ENCODE measurements at places on chromosomes 5 and 9.
A peak's percentile ranks its signal among the peaks of the same experiment; 100 is the strongest.

GRCh38 chr5:140785905-140786686 is at the start of gene PCDHA1:
Gene PCDHA1, plus strand, starts transcription at chr5:140786140.
- no peaks in the 10 kb centered on the region for H3K27me3 ChIP-seq
- no peak within 1 kb of the TSS for H3K4me3 ChIP-seq
- DNase-seq: peak; percentile 31
- H3K4me1 ChIP-seq: no peaks in the 10 kb centered on the region
- no peak within 1 kb of the TSS for H3K27ac ChIP-seq

DNA sequence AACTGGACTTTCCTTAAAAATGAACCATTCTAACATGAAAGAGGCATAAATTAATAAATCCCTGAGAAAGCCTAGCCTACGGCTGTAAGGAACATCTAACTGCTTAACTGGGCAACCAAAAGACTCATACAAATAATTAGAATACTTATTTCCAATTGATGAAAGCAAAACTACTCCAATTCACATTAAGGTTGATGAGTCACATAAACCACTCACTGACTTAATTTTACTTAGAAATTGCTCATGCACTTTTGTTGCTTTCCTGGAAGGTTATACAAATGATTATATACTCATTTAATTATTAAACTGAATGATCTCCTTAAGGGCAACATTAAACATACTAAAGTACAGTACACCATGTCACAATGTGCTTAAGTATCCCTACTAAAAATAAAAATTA is 101.9 kb downstream of the NFIB start:
- H3K4me1 ChIP-seq: no peaks in the 10 kb centered on the region
- DNase-seq: no peak
- H3K27ac ChIP-seq: no peak overlapping the region

GRCh38 chr9:133787754-133788025 is 49.5 kb upstream of the SARDH start:
- H3K27me3 ChIP-seq: no peaks in the 10 kb centered on the region
- H3K36me3 ChIP-seq: peaks cover 1% of the 10 kb centered on the region
- peak; percentile 57 for DNase-seq
- no peak overlapping the region for H3K27ac ChIP-seq
- no peak overlapping the region for H3K4me3 ChIP-seq

GRCh38 chr5:108862211-108862610 is 114.5 kb downstream of the FER start:
- no peaks in the 10 kb centered on the region for H3K36me3 ChIP-seq
- H3K4me3 ChIP-seq: no peak overlapping the region
- no peaks in the 10 kb centered on the region for H3K4me1 ChIP-seq
- no peak for DNase-seq
- H3K27me3 ChIP-seq: no peaks in the 10 kb centered on the region

DNA sequence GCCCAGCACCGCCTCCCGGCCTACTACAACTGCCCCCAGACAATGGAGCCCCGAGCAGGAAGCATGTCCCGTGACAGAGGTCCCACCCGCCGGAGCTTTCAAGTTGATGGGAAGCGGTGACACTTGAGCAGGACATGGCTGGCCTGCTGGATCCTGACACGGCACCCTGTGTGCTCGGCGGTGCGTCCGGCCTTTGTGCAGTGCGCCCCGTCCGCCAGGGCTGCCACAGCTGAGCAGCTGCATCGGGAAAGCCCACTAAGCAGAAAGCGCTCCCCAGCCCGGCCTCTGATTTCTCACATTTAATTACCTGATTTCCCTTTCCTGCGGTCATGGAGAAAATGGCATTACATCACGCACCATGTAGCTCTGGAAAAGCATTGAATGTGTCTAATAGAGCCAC is 611.9 kb downstream of the IRX1 start:
- peaks cover 10% of the 10 kb centered on the region for H3K4me1 ChIP-seq
- no peak for DNase-seq
- no peak overlapping the region for H3K27ac ChIP-seq
- H3K36me3 ChIP-seq: no peaks in the 10 kb centered on the region
- no peaks in the 10 kb centered on the region for H3K27me3 ChIP-seq

DNA sequence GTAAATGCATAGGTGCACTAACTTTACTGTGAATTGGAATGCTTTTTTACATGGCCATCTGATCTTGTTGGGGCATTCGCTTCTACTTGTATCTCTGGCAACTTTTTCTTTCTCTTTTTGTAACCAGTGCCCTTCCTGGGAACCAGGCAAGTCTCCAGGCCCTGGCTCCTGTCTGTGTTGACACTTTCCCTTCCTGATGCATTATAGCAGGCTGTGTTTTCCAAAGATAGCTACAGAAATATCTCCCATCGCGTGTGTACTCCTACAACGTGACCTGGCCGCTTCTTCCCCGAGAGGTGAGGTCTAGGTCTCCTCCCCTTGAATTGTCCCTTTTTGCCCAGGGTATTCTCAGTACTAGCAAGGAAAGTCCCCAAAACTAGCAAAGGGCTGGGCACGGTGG is 81.1 kb upstream of the SPIN1 start:
- DNase-seq: no peak
- no peaks in the 10 kb centered on the region for H3K36me3 ChIP-seq
- no peak overlapping the region for H3K4me3 ChIP-seq

- no peak overlapping the region for H3K27ac ChIP-seq
- no peaks in the 10 kb centered on the region for H3K4me1 ChIP-seq
- H3K36me3 ChIP-seq: no peaks in the 10 kb centered on the region
- DNase-seq: no peak
- H3K27me3 ChIP-seq: no peaks in the 10 kb centered on the region
These were observed 70.0 kb upstream of the SSBP2 start for GRCh38 chr5:81820863-81821262.

DNA sequence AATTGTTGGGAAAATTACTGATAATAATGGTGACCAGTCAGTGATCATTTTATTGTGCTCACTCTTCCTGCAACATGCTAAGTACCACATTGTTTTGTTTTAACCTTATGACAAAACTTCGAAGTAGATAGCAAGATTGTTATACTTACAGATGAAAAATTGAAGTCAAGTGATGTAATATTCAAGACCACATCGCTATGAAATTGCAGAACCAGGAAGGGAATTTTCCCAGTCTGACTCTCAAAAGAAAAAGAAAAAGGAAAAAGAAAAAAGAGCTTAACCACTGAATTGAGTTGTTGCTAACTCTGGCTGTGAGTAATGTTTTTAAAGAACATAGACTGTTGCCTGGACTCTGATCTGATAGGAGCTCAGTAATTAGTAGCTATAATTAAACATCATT is 170.6 kb upstream of the HAPLN1 start:
- no peaks in the 10 kb centered on the region for H3K4me1 ChIP-seq
- no peaks in the 10 kb centered on the region for H3K27me3 ChIP-seq
- no peak for DNase-seq
- no peak overlapping the region for H3K4me3 ChIP-seq
- no peaks in the 10 kb centered on the region for H3K36me3 ChIP-seq

GRCh38 chr9:108142504-108143201 is 653.1 kb upstream of the KLF4 start:
- H3K27me3 ChIP-seq: no peaks in the 10 kb centered on the region
- H3K4me1 ChIP-seq: no peaks in the 10 kb centered on the region
- DNase-seq: peak; percentile 46
- no peak overlapping the region for H3K4me3 ChIP-seq
- no peak overlapping the region for H3K27ac ChIP-seq

GRCh38 chr9:5263351-5264218 is 32.4 kb downstream of the INSL4 start:
- DNase-seq: peak; percentile 73
- no peak overlapping the region for H3K27ac ChIP-seq
- no peaks in the 10 kb centered on the region for H3K36me3 ChIP-seq
- no peaks in the 10 kb centered on the region for H3K27me3 ChIP-seq

DNA sequence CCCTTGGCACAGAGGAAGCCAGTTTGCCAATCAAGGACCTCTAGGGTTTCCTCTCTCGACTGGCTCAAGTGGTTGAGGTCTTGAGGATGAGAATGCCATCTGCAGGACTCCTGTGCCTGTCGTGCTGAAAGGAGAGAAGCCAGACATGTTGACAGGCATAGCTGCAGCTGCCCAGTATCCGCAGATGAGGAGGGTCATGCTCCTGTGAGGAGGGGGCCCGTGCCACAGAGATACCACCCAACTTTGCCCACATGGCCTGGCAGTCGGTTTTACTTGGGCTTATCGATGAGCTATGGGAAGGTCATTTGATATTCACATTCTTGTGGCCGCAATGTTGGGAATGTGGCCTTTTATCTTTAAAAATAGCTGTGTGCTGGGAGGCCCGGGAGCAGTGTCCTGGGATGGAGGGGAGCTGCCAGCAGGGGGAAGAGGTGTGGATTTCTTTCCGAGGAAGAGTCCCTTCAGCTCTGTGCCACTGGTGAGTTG is 17.4 kb downstream of the FRMPD1 start:
- H3K27ac ChIP-seq: no peak overlapping the region
- no peaks in the 10 kb centered on the region for H3K4me1 ChIP-seq
- no peaks in the 10 kb centered on the region for H3K27me3 ChIP-seq
- peak; percentile 71 for DNase-seq
- H3K4me3 ChIP-seq: no peak overlapping the region

DNA sequence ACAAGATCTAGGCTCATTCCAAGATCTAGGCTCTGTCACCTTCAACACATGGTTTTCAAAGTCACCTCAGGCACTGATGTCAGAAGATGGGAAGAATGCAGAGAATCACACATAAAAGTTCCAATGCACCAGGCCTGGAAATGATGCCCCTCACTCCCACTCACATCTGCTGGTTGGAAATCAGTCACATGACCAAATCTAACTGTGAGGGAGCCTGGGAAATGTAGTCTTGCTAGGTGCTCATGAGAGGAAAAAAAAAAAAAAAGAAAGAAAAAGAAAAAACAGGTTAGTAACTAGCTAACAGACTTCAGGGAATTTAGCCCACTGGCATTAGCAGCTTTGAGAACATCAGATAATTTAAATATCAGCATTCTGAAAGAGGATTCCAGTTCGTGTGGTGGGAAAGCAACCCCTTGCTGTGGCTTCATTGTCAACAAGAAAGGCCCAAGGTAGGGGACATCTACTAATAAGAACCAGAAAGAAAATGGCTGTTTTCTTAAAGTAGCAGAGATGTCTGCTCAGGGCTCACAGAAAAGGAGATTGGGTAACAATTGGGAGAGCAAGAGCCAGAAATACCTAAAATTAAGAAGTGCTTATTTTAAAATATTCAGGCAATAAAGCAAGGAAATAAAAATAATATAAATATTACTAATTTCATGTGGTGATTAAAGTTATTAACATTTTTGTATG is 614.3 kb downstream of the ACTL7B start:
- no peak overlapping the region for H3K4me3 ChIP-seq
- no peaks in the 10 kb centered on the region for H3K36me3 ChIP-seq
- H3K27ac ChIP-seq: no peak overlapping the region
- DNase-seq: peak; percentile 62

GRCh38 chr9:88429595-88430430 is 41.6 kb downstream of the SPIN1 start:
- no peak for DNase-seq
- no peaks in the 10 kb centered on the region for H3K27me3 ChIP-seq
- H3K36me3 ChIP-seq: no peaks in the 10 kb centered on the region

- no peaks in the 10 kb centered on the region for H3K27me3 ChIP-seq
- no peak overlapping the region for H3K27ac ChIP-seq
- no peaks in the 10 kb centered on the region for H3K36me3 ChIP-seq
- H3K4me3 ChIP-seq: no peak overlapping the region
- DNase-seq: peak; percentile 88
- peaks cover 6% of the 10 kb centered on the region for H3K4me1 ChIP-seq
These were observed 34.8 kb upstream of the TRIO start for GRCh38 chr5:14108170-14108996.

DNA sequence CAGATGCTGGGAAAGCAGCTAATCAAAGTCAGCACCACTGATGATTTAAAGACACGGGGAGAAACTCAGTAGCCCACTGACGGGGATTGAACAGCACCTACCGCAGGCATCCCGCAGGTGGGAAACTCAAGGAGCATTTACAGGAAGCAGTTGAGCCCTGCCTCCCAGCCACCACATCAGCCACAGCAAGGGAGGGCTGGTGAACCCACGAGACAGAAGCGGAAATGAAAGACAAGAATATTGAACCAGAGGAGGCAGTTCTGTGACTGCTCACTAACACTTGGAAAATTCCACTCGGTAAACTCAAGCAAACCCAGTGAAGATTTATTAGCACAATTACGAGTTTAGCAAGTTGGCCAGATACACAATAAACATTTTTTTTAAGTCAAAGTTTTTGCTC is 10.6 kb upstream of the FAM163B start:
- no peaks in the 10 kb centered on the region for H3K36me3 ChIP-seq
- H3K27ac ChIP-seq: no peak overlapping the region
- DNase-seq: no peak
- no peaks in the 10 kb centered on the region for H3K4me1 ChIP-seq
- H3K4me3 ChIP-seq: no peak overlapping the region
- no peaks in the 10 kb centered on the region for H3K27me3 ChIP-seq

DNA sequence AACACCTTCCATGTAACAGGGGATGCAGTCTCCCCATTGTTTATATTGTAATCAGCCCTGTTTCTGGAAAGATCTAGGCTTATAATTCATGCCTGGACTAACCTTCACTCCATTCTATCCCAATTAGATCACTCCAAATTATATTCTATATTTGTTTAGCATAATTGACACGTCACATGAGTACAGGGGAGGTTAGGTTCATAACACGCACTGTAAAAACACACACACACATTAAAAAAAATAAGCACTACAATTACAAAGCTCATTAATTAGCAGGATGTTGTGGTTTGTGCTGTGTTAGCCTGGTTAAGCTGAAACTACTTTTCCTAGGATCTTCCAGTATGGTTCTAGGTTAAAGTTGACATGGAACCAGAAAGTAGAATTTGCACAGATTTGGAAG is 126.0 kb downstream of the MLLT3 start:
- no peak overlapping the region for H3K27ac ChIP-seq
- no peak for DNase-seq
- no peaks in the 10 kb centered on the region for H3K4me1 ChIP-seq
- H3K36me3 ChIP-seq: no peaks in the 10 kb centered on the region
- no peak overlapping the region for H3K4me3 ChIP-seq
- no peaks in the 10 kb centered on the region for H3K27me3 ChIP-seq

DNA sequence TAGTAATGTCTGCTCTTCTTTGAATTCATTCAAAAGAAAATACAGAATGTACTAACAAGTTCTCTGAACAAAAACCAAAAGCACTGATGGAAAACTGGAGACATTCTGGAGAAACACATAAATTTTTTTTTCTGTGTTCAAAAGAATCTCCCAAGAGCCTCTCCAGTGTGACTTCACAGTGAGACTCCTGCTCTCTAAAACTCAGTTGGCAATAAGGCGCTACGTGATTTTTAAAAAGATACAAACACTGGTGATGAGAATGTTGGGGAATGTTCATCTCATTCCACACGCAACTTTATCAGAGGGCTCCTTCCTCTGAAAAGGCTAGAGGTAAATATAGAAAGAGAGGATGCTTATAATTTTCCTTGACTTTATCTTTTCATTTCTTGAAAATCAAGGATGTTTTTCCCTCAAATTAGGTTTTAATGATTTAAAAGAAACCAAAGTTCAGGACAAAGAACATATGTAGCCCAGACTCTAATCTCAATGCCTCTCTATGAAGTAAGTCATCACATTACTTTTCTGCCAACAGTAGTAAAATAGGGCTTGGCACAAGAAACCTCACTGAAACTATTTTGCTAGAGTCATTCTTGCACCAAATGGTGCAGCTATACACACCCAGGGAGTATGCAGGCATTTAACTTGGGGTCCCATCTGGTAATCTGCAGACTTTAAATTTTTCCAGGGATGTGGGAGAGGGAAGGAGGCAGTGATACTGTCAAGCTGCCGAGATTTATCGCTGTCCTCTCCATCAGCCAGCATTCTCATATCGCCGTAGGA is 12.9 kb upstream of the AOPEP start:
- no peaks in the 10 kb centered on the region for H3K36me3 ChIP-seq
- no peak overlapping the region for H3K4me3 ChIP-seq
- no peaks in the 10 kb centered on the region for H3K4me1 ChIP-seq
- DNase-seq: no peak

GRCh38 chr9:33837138-33837537 is 20.2 kb downstream of the UBE2R2 start:
- no peaks in the 10 kb centered on the region for H3K27me3 ChIP-seq
- H3K27ac ChIP-seq: no peak overlapping the region
- no peaks in the 10 kb centered on the region for H3K4me1 ChIP-seq
- H3K4me3 ChIP-seq: no peak overlapping the region
